Activated effector memory CD4-positive, alpha-beta T cell treated with Interleukin-2 at 50 U/mL for 16 hours (primary cell): ENCODE measurements at places on chromosomes 3 and 15.

DNA sequence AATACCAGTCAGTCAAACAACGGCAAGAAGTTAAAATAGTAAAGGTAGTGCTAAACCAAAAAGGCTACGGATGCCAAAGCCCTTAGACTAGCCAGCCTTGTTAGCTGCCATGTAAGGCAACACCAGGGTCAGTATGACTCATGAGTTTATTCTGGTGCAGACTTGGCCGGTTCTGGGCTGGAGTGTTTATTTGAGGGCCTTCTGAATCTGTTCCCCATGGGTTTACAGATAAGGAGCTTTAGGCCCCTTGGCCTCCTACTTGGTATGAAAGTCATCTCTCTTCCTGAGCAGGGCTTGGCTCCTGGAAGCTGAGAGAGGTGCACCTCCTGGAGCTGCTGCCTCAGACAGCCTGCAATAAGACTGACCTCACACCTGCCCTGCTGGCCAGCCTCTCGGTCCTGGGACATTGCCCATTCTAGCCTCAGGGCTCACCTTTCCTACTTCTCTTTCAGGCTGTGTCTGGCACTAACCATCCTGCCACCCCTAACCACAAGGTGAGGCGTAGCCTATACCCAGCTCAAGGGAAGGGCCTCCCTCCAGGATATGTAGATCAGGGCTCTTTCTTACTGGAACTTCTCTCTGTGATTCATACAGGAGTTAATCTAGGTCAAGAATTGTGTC lies 10.4 kb upstream of the RTP1 start:
- DNase-seq: no peak

GRCh38 chr3:127783642-127784160 lies 38.6 kb downstream of the MGLL start:
- DNase-seq: no peak

GRCh38 chr3:72176537-72177041 lies 391.6 kb upstream of the PROK2 start:
- DNase-seq: no peak

GRCh38 chr3:179410999-179411398 lies 40.3 kb downstream of the GNB4 start:
- no peak for DNase-seq

DNA sequence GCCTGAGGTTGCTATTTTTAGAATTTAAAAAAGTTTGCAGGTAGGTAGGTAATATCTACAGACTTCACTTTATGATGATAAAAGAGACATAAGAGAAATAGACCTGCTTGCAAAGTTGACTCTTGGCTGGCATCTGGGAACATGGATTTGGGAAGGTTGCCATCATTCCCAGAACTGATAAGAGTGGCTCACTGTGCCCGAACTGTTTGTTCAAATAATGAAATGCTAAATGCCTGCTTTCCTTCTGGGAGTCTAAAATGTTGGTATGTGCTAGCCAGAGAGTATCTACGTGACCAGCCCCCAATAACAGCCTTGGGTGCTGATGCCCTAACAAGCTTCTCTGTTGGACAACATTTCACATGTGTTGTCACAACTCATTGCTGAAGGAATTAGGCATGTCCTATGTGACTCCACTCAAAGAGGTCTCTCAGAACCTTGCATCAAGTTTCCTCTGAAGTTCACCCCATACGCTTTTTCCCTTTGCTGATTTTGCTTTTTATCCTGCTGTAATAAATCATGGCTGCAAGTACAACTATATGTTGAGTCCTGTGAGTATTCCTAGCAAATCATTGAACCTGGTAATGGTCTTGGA lies 95.5 kb downstream of the FHIT start:
- DNase-seq: no peak

GRCh38 chr3:156682501-156682900 lies 8.1 kb downstream of the TIPARP start:
- DNase-seq: no peak

GRCh38 chr3:194976874-194977273 lies 291.2 kb downstream of the FAM43A start:
- no peak for DNase-seq

DNA sequence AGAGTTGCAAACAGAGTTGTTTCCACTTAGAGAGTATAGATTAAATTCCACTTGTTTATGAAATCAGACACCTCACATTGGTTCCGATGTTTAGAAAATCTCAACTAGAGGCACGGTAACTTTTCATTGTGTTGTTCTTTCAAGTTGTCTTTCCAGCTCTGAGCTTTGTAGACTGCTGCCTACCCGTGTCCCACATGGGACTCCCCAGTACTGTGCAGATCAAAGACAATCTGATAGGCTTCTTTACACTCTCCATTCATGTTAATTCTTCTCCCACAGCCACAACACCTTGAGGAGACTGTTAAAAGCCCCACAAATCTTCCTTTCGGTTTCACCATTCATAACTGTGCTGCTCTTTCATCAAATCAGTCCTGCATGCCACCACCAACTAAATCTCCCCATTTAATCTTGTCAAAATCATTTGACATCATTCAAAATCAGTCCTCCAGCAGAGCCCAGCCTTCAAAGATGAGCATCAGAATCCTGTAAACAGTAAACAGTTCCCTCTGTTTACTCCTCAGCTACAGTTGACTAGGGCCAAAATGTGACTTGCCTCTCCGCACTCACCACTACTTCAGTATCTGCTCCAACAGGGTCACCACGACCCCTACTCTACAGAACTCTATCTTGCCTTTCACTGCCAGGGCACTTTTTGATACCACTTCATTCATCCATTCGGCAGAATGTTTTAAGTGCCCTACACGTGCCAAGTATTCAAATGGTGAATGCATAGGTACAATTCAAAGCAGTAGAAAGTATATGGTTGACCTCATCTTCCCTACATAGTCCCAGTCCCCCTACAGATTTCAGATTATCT lies 8.3 kb downstream of the ANXA2 start:
- DNase-seq: no peak

GRCh38 chr3:169071003-169071402 lies 592.5 kb downstream of the MECOM start:
- DNase-seq: no peak

DNA sequence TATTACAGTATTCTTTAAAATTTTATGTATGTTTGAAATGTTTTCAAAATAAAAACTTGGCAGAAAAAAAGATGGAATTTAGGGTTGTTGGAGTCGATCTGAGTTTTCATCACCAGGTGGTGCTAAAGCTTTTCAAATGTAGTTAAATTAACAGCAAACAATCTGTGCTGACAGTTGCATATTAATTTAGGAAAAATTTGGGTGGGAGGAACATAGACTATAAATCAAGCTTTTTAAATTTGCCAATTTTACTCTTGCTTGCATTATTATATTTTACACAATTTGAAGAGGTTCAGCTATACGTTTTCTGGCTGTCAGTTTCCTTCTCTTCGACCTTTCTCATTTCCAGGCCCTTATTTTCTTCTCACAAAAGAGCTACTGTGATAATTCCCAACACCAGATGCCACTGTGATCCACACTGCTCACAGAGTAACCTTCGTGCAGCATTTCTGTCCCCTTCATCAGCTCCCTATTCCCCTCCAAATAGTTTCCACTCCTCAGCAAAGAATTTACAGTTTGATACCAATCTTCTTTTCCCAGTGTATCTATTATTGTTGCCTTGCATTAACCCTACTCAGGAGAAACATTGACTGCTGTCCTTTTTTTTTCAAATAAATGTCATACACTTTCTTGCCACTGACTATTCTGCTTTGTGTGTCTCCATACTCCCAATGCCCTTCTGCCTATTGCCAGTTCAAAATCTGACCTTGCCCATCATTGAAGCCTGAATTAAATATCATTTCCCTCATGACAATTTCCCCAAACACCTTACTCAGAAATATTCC lies 53.4 kb upstream of the EIF5A2 start:
- DNase-seq: no peak

DNA sequence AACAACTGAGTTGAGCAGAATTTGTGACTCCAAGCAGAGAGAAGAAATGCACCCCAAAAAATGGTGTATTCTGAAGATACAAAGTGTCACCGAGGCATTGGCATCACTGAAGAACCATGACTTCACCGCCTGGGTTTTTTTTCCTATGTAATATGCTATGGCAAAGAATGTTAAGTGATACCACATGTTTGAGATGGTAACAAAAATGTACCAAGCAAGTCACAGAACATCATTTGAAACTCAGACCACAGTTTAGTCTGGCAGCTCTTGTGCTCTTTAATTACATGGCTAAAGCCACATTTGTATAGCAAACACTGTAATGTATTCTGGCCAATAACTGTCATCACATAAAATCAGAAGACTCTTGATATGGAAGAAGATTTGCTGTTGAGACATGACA lies 323.5 kb downstream of the ULK4 start:
- DNase-seq: no peak

DNA sequence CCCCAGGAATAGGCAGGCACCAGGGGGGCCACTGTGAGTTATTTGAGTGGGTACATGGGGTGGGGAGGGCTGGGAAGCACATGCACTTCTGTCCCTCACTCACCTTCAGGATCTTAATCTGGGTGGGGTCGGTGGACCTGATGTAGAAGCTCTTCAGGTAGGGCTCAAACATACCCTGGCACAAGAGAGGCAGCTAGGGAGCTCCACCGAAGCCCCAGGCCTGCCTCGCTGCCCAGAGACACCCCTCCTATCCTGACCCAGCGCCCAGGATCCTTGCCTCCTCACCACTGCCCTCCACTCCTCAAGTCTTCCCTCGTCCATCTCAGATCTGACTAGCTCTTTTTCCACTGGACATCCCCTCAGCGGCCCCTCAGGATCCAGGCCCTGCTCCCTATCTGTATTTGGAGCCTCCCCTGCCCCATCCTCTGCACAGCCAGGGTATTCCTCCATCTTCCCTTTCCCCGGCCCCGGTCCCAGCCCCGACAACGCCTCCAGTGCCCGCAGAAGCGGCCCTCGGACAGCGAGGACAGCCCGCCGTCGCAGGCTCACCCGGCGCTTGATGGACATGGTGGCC lies 30.0 kb downstream of the AP3B2 start:
- no peak for DNase-seq

- no peak for DNase-seq
Measured at GRCh38 chr3:112017091-112017490, 17.4 kb upstream of the TMPRSS7 start.

DNA sequence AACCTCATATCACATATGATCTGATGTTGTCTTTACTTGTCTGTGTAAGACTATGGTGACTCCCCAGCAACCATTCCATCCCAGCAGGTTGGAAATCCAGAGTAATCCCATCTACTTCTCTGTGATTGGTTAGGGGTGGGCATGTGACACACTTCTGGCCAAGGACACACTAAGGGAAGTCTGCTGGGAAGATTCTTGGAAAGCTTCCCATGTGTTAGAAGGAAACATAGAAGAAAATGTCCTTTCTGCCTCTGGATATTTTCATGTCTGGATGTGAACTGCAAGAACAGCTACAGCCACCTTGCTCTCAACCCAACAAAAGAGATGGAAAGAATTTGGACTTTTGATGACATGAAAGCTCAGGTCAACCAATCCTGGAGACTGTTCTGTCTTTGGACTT lies 2.6 kb upstream of the UBE2Q2 start:
- no peak for DNase-seq

- DNase-seq: no peak
Measured at GRCh38 chr3:191342411-191342810, 12.1 kb upstream of the UTS2B start.

- no peak for DNase-seq
Measured at GRCh38 chr3:14849638-14850230, 31.0 kb downstream of the FGD5 start.

GRCh38 chr15:67977414-67978089 lies 76.6 kb upstream of the PIAS1 start:
- DNase-seq: no peak
